ENCODE measurements at places on chromosomes 7 and 10.

GRCh38 chr10:57367412-57367811 is 900.3 kb downstream of the IPMK start:
- no peak for DNase-seq

GRCh38 chr10:62561151-62561550 is 187.0 kb downstream of the ZNF365 start:
- DNase-seq, result no peak

DNA sequence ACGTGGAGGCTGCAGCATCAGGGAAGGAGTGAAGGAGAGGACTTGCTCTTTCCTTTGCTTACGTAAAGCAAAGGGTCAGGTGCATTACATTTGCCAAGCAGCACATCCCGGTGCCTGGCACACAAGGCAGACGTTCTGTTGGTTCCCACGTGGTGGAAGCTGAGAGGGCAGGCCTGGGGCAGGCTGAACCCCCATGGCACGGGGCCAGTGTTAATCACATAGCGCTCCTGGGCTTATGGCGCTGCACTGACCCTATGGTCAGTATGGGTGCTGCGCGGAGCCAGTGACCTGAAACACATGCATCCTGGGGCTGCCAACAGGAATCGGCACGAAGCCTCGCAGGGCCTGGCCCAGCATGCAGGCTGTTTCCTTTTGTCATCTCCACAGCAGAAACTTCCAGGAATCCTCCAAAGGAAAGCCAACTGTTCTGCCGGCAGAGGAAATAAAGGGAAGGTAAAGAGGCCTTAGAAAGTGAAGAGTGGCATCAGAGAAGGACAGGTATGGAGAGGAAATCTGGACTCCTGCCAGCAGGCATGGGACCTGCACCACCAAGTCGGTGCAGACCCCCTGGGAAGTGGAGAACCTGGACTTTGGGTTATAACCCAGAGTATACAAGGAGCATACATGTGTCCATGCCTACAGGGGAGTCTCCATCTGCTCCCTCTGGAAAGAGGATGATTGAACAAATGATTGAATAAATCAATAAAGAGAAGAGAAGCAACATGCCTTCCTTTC is 560.2 kb downstream of the TCERG1L start:
- no peak for DNase-seq

DNA sequence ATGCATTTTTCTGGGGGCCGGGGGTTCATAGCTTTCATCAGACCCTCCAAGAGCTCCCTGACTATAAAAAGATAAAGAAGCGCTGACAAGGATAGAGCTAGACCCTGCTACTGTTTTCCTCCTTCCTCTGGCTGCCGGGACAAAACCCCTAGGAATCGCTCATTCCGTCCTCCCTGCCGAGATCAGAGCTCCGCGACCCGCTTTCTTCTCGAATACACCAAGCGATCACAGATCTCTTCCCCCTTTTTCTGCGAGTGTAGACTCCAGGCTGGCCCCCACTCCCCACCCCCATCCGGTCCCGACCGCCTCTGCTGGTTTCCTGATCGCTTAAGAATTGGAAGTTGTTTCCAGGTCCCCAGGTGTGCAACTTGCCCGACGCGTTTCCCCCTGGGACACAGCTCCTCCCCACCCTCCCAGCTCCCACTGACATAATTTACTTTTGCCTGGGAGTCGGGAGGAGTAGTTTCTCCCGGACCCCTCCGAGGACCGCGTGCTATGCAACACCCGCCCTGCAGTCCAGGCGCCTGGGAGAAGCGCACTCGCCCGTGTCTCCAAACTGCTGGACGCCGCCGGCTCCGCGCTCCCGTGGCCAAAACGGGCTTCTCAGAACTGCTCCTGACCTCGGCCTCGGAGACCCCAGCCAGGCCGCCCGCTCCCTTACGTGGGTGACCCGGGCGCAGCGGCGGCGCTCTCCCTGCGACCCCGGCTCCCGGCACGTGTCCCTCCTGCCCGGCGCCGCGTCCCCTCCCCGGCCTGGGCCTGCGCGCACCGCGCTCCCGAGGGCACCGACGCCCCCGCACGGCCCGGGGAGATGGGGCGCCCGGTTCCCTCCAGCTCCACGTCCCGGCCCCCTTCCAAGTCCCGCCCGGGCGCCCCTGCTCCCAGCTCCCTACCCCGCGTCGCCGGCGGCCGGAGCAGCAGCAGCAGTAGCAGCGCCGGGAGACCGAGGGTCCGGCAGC is 552 bp downstream of the IL15RA start:
- peak; percentile 65 for DNase-seq

GRCh38 chr10:58515291-58515941 is 2.7 kb downstream of the BICC1 start:
- no peak for DNase-seq

DNA sequence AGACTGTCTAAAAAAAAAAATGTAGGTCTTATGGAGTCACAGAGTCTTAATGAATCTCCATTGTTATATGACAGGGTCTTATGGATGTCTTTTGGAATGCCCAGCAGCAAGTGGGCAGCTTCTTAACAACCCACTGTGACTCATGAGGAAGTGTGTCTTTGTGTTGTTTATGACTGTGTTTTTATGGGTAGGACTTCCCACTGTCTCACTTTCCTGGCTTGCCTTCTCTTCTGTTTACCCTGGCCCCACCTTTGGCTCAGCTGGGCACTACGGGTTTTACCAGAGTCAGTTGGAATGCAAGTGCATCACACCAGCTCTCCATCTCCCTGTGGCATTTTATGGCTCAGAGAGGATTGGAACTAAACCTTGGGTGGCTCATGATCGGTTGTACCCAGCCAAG is 580.5 kb downstream of the AUTS2 start:
- DNase-seq, result peak; percentile 77

DNA sequence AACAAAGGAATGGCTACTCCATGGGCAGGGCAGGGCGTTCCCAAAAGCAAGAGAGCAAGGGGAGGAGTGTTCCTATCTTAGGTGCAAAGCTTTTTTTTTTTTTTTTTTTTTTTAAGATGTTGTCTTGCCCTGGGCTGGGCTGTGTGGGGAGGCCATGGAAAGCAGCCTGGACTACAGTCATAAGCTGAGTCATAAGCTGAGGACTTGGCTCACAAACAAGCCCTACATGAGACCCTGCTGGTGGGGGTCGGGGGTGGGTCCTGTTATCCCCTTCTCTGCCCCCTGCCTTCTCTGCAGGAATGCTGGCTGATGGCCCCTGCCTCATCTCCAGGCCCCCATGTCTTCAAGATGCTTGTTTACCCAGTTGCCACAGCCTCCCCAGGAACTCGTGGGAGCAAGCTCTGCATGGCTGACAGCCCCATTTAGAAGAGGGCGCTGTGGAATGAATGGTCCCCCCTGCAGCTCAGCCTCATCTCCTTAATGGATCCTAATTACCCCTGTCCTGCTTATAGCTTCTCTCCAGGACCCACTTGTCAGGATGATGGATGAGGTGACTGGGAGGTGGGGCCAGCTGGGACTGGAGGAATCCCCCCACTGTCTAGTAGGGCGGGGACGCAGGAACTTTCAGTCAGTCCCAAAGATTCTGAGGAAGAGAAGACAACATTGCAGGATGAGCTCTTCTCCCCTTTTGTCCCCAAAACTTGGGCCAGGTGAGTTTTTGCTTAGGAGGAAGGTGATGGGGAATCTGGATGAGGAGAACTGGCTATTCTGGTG is 340.8 kb upstream of the PODXL start:
- peak; percentile 96 for DNase-seq

DNA sequence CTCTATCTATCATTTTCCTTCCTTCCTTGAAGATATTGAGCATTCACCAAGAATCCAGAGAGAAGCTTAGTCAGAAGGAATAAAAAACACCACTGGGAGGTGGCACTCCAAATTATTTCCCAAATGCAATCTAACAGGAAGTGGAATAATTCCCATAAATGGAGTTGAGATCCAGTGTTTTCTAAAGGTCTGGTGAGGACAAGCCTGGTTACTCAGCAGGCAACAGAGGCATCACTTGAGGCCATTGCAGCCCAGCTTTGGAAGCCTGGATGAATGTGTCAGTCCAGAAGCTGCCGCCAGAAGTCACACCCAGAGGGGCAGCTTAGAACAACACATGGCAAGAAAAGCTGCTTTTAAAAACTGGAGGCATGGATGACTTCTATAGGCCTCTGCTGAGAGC is 288.9 kb upstream of the KLF6 start:
- peak; percentile 87 for DNase-seq

GRCh38 chr7:69564454-69565417 is 33.5 kb upstream of the AUTS2 start:
- peak; percentile 66 for DNase-seq

- DNase-seq, result no peak
These were observed 22.5 kb upstream of the MMP21 start for GRCh38 chr10:125797994-125798662.

GRCh38 chr7:79523436-79523835 is 70.0 kb upstream of the MAGI2 start:
- no peak for DNase-seq

DNA sequence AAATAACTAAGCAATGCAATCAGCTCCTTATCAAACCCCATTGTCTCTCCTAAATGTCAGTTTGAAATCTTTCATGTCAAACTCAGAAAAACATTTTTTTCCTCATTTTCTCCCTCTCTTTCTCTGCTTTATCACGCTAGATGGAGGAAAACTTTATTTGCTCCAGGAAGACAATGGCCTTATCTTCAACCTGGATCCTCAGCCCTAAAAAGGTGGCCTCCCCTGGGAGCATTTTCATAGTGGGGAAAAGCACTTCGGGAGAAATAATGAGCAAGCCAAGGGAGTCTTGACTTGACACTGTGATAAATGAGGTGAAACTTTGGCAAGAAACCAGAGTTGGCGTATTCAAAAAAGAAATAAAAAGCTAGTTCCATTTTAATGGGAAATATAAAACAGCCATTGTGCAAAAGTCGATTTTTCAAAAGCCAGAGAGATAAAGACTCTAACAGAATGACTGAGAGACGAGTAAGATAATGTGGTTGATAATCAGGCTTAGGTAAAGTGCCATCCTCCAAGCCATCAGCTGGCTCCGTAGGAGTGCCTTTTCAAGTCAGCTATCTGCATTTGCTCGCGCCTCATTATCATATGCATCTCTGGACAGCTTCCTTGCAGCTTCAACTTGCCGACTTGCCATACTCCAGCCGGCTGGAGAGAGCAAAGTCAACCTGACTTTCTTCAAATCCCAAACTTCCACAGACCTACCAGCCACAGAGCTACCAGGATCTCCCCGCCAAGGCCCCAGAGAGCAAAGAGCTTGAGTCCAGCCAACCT is 19.9 kb downstream of the HABP2 start:
- no peak for DNase-seq

GRCh38 chr7:66083677-66084076 is 8.1 kb downstream of the ASL start:
- DNase-seq, result no peak

GRCh38 chr10:14450041-14450491 is 119.3 kb upstream of the FRMD4A start:
- peak; percentile 91 for DNase-seq

- DNase-seq, result no peak
These were observed 9.6 kb upstream of the NDUFB2 start for GRCh38 chr7:140686921-140687320.

DNA sequence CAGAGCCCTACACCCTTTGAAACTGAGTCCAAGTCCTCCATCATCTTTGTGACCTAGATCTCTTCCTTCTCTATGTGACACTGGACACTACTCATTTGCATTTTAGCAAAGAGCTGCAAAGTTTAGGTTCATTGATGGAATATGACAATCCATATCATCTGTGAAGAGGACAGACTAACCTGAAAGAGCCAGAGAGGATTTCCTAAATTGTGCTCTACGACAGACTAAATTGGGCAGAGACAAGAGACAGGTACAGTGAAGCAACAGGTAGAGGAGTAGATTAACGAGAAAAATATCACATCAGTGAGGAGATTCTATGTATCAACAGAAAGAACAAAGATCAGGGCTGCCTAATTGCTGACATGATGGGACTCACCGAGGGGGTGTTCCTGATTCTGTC is at the start of gene TAS2R3:
TSS of gene TAS2R3 (plus strand) at position 301 of the 400 bp plus-strand sequence. CDS start at position 363, 62 bp downstream.
- no peak for DNase-seq

GRCh38 chr7:151298765-151299164 is 42.8 kb upstream of the NUB1 start:
- no peak for DNase-seq

DNA sequence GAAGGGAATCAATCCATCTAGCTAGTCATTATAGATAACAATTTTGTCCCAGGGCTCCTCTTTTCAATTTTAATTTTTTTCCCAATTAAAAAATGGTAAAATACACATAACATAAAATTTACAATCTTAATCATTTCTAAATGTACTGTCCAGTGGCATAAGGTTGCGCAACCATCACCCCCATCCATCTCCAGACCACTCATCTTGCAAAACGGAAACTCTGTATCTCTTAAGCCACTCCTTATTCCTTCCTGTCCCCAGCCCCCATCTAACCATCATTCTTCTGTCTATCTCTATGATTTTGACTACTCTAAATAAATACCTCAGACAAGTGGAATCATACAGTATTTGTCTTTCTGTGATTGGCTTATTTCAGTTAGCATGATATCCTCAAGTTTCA is 46.1 kb upstream of the RAB18 start:
- DNase-seq, result no peak

DNA sequence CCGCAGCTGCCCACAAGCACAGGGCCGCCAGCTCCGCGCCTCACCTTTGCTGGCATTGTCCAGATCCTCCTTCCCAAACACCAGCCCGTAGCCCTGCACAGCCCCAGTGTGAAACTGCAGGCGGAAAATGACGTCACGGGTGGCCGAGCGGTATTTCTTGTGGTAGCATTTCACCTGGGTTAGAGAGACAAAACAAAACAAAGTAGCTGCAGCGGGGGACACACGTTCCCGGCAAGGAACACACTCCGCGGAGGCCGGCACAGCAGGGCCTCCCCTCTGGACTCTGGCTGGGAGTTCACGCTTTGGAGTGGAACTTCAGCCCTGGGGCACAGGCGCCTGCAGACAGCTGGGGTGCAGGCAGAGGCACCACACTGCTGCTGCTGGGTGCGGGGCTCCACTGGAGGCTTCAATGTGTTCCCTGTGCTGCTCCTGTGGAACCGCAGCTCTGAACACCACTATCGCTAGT is 181.1 kb downstream of the TNS3 start:
- no peak for DNase-seq

GRCh38 chr7:114631249-114631822 is 216.7 kb downstream of the FOXP2 start:
- no peak for DNase-seq

- DNase-seq, result no peak
These were observed 7.4 kb upstream of the LFNG start for GRCh38 chr7:2512179-2512661.

DNA sequence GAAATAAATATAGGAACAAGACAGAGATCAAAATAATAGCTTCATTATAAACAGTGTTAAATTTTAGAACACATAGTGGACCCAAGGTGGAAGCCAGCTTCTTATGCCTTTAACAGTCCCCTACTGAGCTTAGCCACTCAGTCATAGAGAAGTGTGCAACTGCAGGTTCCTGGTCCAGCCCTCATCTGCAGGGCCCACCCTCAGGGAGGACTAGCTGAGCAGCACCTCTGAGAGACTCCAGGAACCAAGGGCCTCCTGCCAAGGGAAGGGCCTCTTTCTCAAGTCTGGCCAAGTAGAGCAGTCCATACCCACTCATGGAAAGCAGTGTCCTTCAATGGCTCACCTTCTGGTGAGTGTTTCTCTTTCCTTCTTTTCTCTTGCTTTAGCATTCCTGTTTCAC is 173.7 kb upstream of the PRPS1L1 start:
- no peak for DNase-seq

DNA sequence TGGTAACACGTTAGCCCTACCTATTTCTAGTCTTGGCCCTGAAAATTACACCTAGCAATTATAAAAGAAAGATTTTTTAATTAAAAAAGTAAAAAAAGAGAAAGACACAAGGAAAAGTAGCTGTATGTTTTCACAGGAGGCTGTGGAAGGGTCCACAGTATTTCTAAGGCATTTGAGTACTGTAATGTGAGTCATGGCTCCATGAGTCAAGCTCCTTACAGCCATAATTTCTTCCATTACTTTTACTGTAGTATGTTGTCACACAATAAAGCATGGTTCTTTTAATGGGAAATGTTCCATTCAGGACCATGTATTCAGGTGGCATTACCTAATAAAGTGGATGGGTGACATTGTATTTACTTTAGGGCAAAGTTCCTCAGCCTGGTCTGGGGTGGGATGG is 113.4 kb downstream of the GPR37 start:
- DNase-seq, result peak; percentile 18
